ENCODE measurements at places on chromosomes 13 and 19.
A peak's percentile ranks its signal among the peaks of the same experiment; 100 is the strongest.

DNA sequence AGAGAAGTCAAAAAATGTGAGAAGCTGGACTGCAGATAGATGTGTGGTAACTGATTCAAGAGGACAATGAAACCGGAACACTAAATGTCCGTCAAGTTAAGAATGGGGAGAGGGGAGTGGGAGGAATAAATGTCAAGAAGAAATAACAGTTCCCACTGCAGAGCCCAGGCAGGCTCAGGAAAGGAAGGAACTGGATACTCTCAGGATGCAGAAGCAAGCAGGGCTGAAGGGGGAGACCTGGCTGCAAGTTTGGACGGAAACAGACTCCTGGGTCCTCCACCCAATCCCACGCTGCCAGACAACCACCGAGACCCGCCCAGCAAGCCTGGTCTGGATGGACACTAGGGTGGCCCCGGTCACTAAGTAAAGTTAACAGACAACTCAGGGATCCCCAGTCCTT, 18.1 kb downstream of the TUBGCP3 start:
- H3K4me3 ChIP-seq, result no peak overlapping the region
- no peak overlapping the region for H3K27ac ChIP-seq
- peaks cover 37% of the 10 kb centered on the region for H3K36me3 ChIP-seq
- no peaks in the 10 kb centered on the region for H3K27me3 ChIP-seq
- DNase-seq, result no peak
- H3K4me1 ChIP-seq, result peaks cover 5% of the 10 kb centered on the region

DNA sequence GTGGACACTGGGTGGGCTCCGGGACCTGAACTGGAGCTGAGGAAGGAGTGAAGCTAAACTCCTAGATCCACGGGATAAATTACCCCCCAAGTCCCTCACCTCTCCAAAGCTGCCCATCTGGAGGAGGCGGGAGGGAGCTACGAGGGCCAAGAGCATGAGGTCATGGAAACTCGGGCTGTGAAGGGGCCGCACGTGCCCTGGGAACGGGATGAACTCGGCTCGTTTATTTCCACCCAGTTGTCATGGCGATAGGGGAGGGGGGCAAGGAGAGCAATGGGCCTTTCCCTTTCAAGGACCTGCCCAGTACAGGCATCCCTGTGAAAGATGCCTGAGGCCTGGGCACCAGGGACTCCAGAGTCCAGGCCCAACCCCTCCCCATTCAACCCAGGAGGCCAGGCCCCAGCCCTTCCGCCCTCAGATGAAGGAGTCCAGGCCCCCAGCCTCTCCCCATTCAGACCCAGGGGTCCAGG, 3.8 kb downstream of the PPP1R12C start:
- no peak overlapping the region for H3K27ac ChIP-seq
- peaks cover 10% of the 10 kb centered on the region for H3K36me3 ChIP-seq
- peaks cover 12% of the 10 kb centered on the region for H3K4me1 ChIP-seq

DNA sequence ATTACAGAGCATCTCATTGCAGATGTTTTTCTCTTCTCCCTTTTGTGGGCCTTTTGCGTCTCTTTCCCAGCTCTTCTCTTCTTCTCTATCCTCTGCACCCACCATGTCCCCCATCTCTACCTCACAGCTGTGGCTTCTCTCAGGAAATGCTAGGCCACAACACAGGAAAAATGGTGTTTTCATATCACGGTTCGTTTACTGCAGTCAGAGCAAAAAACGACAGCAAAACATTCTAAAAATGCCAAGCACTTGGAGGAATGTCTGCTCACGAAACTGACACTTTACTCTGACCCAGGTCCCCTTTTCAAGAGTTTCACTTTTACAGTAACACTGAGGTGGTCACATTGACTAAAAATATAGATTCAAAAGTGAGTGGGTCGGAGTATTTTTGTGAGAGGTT, 152.2 kb downstream of the DCT start:
- peak overlapping the region; percentile 40 for H3K4me3 ChIP-seq
- H3K27ac ChIP-seq, result peak overlapping the region; percentile 58
- DNase-seq, result no peak
- peaks cover 4% of the 10 kb centered on the region for H3K27me3 ChIP-seq

DNA sequence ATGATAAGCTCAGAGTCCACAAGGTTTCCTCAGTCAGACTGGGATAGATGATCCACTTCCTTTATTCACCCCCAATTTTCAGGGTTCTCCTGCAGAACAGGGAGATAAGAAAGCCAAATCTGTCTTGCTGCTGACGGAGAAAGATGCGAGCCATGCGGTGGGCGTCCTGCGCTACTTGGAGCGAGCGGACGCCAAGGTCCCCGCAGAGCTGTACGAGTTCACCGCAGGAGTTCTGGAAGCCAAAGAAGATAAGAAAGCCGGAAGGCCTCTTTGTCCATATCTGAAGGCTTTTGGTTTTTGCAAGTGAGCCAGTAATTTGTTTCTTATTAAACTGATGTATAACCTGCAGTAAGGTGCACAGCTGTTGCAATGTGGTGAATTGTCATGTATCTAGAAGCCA, 66.7 kb downstream of the SLC7A9 start:
- no peak overlapping the region for H3K27ac ChIP-seq
- no peaks in the 10 kb centered on the region for H3K36me3 ChIP-seq
- H3K4me3 ChIP-seq, result no peak overlapping the region
- H3K4me1 ChIP-seq, result peaks cover 4% of the 10 kb centered on the region
- DNase-seq, result no peak

GRCh38 chr13:76286178-76286577, 600.0 kb downstream of the KCTD12 start:
- H3K36me3 ChIP-seq, result no peaks in the 10 kb centered on the region
- no peaks in the 10 kb centered on the region for H3K27me3 ChIP-seq
- H3K4me3 ChIP-seq, result no peak overlapping the region
- no peak for DNase-seq
- no peaks in the 10 kb centered on the region for H3K4me1 ChIP-seq

GRCh38 chr13:102869948-102870676, 24.3 kb downstream of the ERCC5 start:
- H3K4me1 ChIP-seq, result no peaks in the 10 kb centered on the region
- peak; percentile 14 for DNase-seq
- peaks cover 9% of the 10 kb centered on the region for H3K36me3 ChIP-seq
- no peak overlapping the region for H3K4me3 ChIP-seq
- H3K27ac ChIP-seq, result no peak overlapping the region
- no peaks in the 10 kb centered on the region for H3K27me3 ChIP-seq

DNA sequence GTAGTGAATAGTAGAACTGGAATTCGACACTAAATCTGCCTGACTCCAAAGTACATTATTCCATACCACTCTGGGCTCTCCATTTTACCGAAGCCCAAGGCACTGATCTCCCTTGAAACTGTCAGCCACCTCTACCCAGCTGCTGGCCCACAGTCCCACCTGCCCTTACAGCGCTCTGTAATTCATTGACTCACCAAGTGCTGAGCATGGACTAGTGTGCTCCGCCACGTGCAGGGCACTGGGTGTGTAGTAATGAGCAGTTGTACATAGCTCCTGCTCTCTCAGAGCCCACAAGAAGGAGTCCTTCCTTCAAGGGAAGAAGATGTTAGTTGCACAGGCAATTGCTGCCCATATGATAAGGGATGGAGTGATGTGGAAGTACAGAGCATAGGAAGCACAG, 76.6 kb upstream of the SIAH3 start:
- no peaks in the 10 kb centered on the region for H3K27me3 ChIP-seq
- H3K36me3 ChIP-seq, result no peaks in the 10 kb centered on the region
- DNase-seq, result no peak
- no peaks in the 10 kb centered on the region for H3K4me1 ChIP-seq
